Cardiac fibroblast (primary cell): ENCODE measurements at places on chromosomes 16 and 17.

DNA sequence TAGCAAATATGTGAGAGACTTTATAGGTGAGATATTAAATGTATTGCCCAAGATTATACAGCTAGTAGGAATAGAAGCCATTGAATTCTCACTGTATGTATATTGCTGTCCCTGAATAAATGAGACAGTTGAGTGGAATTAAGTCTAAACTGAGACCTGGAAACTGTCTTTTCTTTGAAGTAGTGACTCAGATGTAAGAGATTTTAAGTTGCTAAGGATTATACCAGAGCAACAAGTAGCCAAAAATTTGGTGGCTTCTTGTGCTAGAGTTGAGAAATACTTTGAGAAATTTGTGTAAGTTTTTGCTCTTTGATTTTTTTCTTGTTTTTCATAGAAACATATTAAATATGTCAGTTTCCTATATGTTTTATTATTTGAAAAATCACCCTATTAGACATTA lies 58.7 kb downstream of the TANC2 start:
- DNase-seq = peak; percentile 26

GRCh38 chr17:74921769-74922168 lies 1.3 kb downstream of the USH1G start:
- DNase-seq = no peak

DNA sequence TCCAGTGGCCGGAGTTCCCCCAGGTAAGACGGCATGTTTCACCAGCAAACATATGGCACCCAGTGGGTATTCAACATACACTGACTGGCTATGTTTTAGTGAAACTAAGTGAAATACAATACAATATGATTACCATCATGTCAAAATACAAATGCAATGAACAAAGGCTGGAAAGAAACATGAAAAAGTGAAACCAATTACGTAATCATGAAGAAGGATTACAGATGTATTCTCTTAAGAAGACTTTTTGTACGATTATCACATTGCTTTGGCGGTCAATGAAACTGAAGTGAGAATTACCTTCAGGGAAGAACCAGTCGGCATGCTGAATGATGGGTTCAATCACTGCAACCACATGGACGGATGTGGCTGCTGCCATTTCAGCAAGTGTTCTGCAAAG lies 71.7 kb downstream of the ARHGAP17 start:
- no peak for DNase-seq

- no peak for DNase-seq
These were observed 17.5 kb upstream of the TNFRSF13B start for GRCh38 chr17:16989230-16989952.

- DNase-seq = no peak
These were observed 3.0 kb downstream of the SALL1 start for GRCh38 chr16:51147776-51148677.

DNA sequence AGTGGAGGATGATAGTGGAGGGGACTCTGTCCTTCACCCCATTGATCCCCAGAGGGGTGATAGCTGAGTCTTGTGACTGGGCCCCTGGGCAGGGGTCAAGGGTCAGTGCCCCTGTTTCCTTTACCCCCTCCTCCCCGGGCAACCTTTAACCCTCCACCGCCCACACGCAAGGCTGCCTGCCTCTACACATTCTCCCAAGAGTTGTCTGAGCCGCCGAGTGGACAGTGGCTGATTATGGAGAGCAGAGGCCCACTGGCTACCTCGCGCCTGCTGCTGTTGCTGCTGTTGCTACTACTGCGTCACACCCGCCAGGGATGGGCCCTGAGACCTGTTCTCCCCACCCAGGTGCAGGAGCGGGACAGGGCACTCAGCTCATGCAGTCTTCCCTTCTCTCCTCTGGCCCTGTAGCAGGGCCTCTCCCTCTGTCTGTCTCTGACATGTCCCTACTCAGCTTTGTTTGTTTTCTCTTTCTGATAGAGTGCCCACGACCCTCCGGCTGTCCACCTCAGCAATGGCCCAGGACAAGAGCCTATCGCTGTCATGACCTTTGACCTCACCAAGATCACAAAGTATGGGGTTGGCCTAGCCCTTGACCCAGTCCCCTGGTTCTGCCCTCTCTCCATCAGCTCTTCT lies at the start of gene SHBG:
Gene SHBG, plus strand, starts transcription at position 197 of the 633 bp plus-strand sequence. Its CDS starts 38 bp downstream, at position 235.
- DNase-seq = no peak

DNA sequence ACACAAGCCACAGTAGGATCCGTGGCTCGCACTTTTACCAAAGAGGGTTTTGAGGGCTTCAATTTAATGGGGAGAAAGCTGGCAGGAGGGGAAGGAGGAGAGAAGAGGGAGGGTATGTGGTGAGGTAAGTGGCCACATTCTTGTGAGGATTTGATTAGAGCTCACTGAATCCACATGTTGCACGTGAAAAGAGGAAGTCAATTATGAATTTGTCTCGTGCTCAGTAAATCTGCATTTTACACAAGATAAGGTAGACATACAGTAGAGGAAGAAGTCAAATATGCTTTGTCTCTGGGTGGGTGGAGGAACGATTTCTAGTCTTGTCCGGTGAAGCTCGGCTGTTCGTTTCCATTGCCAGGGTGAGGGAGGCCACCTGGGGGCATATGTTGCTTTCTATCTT lies 862 bp downstream of the ZNF232 start:
- DNase-seq = no peak

DNA sequence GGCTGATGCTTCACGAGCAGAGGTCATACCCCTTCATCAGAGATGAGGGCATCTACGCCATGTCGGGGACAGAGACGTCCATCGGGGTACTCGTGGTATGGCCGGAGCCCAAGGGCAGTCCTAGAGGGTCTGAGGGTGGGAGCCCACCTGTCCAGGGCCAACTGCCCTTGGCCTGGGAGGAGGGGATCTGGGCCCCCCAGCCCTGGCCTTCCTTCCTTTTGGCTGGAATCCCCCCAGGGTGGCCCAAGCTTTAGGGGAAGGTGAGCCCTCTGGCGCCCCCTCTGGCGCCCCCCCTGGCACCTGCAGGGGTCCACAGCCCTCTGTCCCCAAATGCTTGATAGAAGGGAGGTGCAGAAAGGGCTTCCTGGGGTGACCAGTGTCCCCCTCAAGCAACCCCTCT lies 69.3 kb downstream of the SCNN1B start:
- no peak for DNase-seq
